ENCODE measurements at places on chromosomes 2 and 18. TPM values are rescaled to one million over a fixed set of nuclear protein-coding genes. Genes with fewer than 3 reads are reported as not detected.

The ARHGEF33 gene
- not detected for total RNA-seq

DNA sequence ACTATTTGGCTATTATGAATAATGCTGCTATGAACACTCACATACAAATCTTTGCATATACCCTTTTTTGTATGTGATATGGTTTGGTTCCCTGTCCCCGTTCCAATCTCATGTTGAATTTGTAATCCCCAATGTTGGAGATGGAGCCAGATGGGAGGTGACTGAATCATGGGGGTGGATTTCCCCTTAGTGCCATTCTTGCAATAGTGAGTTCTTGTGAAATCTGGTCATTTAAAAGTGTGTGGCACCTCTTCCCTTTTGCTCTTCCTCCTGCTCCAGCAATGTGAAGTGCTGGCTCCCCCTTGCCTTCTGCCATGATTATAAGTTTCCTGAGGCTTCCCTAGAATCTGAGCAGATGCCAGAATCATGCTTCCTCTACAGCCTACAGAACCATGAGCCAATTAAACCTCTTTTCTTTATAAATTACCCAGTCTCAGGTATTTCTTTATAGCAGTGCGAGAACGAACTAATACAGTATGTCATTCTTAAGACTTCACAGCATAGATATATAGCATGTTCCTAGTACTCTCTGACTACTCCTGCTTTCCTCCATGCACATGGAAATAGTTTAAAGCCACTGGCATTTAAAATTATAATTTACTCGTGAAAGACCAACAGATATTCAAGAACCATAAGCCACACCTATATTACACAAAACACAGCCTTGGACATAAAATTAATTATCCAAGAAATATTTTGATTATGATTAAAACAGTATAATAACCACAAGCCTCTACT, 75.2 kb downstream of the COBLL1 start:
- no peaks in the 10 kb centered on the region for H3K36me3 ChIP-seq
- H3K27ac ChIP-seq, result no peak overlapping the region
- peaks cover 21% of the 10 kb centered on the region for H3K27me3 ChIP-seq
- no peak for DNase-seq
- H3K4me3 ChIP-seq, result no peak overlapping the region
- peaks cover 11% of the 10 kb centered on the region for H3K4me1 ChIP-seq

GRCh38 chr2:145739681-145740080, 1219.8 kb upstream of the ZEB2 start:
- no peak overlapping the region for H3K27ac ChIP-seq
- peaks cover 18% of the 10 kb centered on the region for H3K4me1 ChIP-seq
- H3K36me3 ChIP-seq, result no peaks in the 10 kb centered on the region
- H3K27me3 ChIP-seq, result no peaks in the 10 kb centered on the region
- DNase-seq, result no peak

The SP140 gene
- 109 TPM for total RNA-seq

DNA sequence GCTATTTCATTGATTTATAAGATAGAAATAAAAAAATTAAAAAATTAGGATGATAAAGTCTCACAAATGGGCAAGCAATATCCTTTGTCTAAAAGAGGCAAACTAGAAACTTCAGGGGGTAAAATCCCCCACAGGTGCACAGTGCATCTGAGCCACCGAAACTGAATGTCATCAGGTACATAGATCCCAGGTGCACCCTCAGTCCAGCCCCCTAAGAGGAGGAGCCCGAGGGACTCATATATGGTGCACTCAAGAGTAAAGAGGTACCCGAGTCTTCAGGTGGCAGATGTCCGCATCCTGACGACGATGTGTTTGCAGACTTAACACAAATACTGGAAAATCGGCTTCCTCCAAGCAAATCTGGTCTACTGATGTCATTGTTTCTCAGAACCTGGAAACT, 11.3 kb downstream of the QPCT start:
- no peak overlapping the region for H3K27ac ChIP-seq
- H3K27me3 ChIP-seq, result peaks cover 58% of the 10 kb centered on the region
- no peak for DNase-seq

GRCh38 chr2:23645230-23645808, 260.3 kb downstream of the KLHL29 start:
- no peak for DNase-seq
- no peak overlapping the region for H3K27ac ChIP-seq
- no peak overlapping the region for H3K4me3 ChIP-seq

The KIF3C gene
- 4.0 TPM for total RNA-seq

DNA sequence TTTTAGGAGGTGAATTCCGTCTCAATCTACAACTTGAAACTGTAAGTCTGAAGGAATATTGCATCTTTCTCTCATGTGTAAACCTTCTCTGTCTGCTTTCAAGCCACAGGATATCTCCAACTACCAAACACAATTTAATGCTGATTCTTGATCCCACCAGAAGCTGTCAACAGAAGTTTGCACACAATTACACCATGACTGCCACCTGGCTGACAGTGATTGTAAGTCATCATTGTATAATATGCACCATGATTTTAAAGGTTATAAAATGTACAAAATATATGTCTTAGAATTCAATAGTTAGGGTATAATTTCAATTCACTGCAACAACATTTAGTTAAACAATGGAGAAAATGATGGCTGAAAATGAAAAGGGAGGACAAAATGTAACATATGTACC, 18.4 kb downstream of the PREPL start:
- H3K4me1 ChIP-seq, result no peaks in the 10 kb centered on the region
- peaks cover 2% of the 10 kb centered on the region for H3K36me3 ChIP-seq
- no peak for DNase-seq
- H3K27ac ChIP-seq, result no peak overlapping the region
- no peak overlapping the region for H3K4me3 ChIP-seq
- no peaks in the 10 kb centered on the region for H3K27me3 ChIP-seq

DNA sequence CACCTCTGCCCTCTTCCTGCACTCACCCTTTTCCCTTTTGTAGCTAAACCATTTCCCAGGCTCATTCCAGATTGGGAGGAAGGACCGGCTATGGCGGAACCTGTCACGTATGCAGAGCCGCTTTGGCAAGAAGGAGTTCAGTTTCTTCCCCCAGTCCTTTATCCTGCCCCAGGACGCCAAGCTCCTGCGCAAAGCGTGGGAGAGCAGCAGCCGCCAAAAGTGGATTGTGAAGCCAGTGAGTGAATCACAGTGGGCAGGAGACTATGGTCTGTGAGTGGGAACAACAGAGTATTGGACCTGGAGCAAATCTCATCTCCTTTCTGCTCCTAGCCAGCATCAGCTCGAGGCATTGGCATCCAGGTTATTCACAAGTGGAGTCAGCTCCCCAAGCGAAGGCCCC, 35.0 kb upstream of the CYP27A1 start:
- no peak for DNase-seq
- H3K27me3 ChIP-seq, result no peaks in the 10 kb centered on the region
- peaks cover 9% of the 10 kb centered on the region for H3K36me3 ChIP-seq
- H3K27ac ChIP-seq, result no peak overlapping the region
- H3K4me3 ChIP-seq, result no peak overlapping the region

The ATG9A gene
- 51.4 TPM for total RNA-seq

GRCh38 chr2:100857915-100858314, 38.0 kb downstream of the NPAS2 start:
- H3K36me3 ChIP-seq, result no peaks in the 10 kb centered on the region
- no peak overlapping the region for H3K4me3 ChIP-seq
- H3K4me1 ChIP-seq, result no peaks in the 10 kb centered on the region

GRCh38 chr2:37915773-37916172, 9.3 kb upstream of the RMDN2 start:
- H3K4me1 ChIP-seq, result no peaks in the 10 kb centered on the region
- no peak overlapping the region for H3K4me3 ChIP-seq
- no peak overlapping the region for H3K27ac ChIP-seq
- no peak for DNase-seq

All from activated T-cell treated with anti-CD3 and anti-CD28 coated beads, Interleukin-2, amount 50 U/mL, for 72 hours (primary cell).